Right cardiac atrium (tissue), 5 donors: ENCODE measurements at places on chromosomes 5 and 9. TPM values are rescaled to one million over a fixed set of nuclear protein-coding genes. Genes with fewer than 3 reads are reported as not detected.

- DNase-seq = no peak
Observed at GRCh38 chr5:178077751-178078150, 35.6 kb upstream of the N4BP3 start.

The ANGPTL2 gene
- 26.7 TPM for polyA plus RNA-seq

- no peak for DNase-seq
Observed at GRCh38 chr5:43294226-43294625, 19.0 kb downstream of the HMGCS1 start.

DNA sequence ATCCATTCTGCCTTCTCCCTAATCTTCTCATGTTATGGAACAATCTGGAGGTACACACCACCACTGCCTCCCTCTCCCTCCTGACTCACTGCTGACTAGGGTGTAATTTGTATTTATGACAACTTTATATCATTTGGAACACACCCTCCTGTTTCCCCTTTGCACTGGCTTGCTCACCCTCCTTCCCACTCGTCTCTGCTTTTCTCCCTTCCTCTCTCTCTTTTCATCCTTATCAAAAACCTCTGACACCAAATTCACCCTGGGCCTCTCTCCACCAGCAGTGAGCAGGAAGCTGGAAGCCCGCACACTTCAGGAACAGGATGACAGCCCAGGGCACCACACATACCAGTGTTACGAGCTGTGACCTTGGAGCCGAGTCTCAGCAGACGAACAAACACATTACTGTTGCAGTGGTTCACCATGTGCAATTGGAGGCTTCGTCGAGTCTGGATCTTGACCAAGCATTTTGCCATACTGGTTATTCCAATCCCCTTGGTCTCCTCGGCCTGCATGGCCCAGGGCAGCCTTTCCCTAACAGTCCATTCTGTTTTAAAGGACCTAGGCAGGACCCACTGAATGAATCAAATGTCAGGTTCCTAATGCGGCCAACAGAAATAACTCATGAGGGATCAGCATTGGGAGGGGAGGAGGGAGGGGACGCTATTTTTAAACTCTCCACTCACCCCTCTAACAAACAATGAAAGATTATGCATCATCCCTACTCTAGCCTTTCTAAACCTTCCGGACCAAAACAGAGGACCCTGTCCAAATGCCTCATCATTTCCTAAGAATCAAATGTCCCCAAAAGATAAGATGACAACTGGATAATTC lies 203.9 kb upstream of the RASEF start:
- DNase-seq = peak; percentile 41

DNA sequence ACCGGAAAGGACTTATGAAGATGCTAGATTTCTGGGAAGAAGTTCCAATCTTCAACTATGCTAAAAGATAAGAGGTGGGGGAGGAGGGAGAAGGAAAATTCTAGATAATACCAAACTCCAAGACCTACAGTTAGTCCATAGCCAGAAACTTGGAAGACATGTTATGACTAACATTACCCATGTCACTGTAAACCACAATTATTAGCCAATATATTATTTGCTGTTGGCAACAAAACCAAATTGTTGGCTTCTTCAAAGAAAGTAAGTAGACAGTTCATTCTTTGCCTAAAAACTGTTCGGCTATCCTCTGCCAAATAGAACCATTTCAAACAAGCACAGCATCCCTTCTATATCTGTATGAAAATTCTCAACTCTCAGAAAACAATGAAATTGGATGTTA lies 25.1 kb downstream of the PRLR start:
- no peak for DNase-seq

DNA sequence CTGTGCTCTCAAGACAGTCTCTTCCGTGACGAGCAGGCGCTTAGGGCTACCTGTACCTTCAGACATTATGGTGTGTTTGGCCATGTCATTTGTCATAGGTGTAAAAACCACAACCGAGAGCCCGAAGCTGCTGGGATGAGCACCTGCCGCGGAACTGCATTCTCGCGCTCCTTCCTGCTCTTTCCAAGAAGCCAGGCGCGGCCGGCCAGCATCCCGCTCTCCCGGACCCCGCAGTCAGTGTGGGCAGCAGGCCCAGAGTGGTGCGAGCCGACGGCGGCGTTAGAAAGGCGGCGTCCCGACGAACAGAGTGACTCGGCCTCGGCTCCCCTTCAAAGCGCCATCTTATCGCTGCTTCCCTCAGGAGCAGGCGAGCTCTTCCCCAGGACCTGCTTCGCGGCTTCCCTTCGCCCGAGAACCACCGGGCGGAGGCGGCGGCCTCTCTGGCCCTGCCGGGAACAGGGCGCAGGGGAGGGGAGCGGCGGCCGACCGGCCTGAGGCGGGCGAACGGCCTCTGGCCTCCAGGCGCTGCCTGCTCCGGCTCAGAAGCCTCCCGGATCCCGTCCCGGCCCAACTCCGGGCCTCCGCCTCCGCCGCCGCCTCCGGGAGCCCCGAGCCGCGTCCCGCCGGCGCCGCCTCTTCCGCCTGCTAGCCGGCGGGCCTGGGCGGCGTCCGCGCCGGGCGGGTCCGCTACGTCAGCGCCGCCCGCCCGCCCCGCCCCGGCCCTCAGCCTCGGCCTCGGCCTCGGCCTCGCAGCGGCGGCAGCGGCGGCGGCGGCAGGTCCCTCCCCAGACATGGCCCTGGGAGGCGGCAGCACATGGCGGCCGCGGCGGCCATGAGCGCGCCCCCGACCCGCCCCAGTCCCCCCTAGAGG lies at the start of gene FAM120A:
Gene FAM120A (plus strand): TSS at position 741 of the 871 bp plus-strand sequence. CDS start 231 bp downstream, outside the sequence.
- peak; percentile 80 for DNase-seq

DNA sequence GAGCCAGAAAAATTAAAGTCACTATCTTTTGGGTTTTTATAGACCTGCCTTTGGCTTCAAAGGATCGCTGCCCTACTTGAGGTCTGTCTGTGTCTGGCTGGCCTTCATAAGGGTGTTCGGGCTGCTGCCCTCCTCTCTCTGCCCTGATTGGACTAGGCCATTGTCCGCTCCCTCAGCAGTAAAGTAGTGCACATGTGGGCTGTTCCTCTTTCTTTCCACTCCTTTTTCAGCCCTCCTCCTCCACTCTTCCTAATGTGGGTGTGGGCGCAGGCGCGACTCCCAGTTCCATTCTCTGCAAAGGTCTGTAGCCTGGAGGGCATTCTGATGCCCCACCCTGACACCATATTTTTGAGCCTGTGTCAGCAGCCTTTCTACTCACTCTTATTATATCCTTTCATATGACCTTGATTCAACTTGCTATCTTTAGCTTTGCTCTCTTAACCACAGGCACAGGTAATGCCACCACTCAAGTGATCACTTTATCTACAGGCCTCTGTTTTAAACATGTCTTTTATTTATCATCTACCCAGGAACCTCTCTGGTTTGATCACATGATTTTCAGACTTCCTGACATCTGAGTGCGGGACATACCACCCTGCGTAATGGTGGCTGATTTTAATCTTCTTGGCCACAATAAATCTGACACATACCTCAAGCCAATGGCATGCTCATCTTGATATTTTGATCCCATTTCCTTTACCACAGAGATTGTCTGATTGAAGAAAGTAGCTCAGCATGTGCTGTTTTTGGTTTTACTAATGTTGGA lies 144.5 kb downstream of the AOPEP start:
- peak; percentile 55 for DNase-seq

DNA sequence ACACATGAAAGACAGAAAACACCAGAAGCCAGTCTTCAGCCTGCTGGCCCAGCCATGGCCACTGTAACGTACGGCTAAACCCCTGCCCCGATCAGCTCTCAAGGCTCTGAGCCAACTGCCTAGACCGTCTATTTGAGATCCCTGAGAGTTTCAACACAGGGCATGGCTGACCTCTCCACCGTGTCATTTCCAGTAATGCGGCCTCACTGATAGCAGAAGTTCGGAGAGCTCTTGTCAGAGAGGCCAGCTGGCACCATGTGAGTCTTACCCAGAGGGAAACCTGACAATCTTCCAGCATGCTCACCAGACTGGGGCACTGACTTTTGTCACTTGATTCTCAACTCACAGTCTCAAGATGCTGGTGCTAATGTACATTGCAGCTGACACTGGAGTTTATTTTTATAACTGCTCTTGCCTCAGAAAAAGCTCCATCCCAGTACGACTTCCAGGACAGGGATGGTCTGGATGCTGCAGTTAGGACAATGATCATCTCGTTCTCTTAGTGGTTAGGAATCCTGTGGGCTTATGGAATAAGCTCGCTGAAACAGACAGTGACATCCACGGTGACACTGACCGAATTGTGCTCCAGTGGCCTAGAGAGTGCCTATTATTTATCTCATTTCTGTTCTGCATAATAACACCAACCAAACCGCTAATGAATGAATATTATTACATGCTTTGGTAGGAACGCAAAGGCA lies 372.7 kb downstream of the ICE1 start:
- peak; percentile 58 for DNase-seq

DNA sequence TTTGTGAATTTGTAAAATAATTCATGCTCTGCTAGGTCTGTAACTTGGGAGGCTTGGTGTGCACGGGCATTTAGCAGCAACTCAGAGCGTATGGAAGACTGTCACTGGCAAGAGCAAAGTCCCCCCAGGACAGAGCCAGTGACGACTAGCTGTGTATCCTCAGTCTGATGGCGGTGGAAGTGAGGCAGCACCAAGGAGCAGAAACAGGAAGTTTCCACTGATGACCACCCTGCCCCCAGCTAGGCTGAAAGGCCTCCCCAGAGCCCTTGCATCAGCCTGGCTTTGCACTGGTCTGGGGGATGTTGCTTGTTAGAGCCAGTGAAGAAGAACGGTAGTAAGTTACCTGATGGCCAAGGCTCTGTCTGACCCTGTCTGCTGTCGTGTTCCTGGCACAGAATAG lies 66.8 kb upstream of the ABL1 start:
- no peak for DNase-seq

The NEUROG1 gene
- polyA plus RNA-seq = not detected

The SOX30 gene
- 0.41 TPM for polyA plus RNA-seq
